ENCODE measurements at places on chromosomes 7 and 10.

GRCh38 chr7:146002431-146003078 is 114.0 kb upstream of the CNTNAP2 start:
- no peak for DNase-seq

DNA sequence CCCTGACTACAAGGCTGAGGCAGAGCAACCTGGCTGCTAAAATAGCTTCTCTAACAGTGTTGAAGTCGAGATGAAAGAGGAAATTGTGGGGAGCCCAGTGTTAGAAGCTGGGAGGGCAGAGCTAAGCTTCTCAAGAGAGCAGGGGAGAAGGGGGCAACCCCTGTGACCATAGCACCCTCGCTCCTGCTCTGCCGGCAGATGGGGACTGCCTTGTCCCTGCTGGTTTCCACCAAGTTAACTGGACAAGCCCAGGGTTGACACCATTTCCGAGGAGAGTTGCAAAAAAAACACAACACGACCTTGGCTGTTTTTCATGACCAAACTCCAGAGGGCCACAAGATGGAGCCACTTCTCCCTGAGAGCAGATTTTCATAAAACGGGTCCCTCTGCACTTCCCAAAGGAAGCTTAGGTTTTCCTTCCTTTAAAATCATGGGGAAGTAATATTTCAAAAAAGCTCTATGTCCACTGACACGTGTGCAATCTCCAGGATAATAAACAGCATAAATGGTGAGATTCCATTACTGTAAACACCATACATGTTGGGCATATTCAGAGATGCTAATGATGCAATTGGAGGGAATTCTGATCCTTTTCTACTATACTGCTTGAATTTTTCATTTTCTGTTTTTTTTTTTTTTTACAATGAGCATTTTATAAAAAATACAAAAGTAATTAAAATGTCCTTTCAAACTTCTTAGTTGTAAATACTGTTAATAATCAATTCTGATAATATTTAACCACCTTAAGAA is 140.4 kb downstream of the PIP4K2A start:
- DNase-seq, result peak; percentile 14

- DNase-seq, result peak; percentile 89
These were observed 47.7 kb upstream of the FGL2 start for GRCh38 chr7:77247206-77247850.

DNA sequence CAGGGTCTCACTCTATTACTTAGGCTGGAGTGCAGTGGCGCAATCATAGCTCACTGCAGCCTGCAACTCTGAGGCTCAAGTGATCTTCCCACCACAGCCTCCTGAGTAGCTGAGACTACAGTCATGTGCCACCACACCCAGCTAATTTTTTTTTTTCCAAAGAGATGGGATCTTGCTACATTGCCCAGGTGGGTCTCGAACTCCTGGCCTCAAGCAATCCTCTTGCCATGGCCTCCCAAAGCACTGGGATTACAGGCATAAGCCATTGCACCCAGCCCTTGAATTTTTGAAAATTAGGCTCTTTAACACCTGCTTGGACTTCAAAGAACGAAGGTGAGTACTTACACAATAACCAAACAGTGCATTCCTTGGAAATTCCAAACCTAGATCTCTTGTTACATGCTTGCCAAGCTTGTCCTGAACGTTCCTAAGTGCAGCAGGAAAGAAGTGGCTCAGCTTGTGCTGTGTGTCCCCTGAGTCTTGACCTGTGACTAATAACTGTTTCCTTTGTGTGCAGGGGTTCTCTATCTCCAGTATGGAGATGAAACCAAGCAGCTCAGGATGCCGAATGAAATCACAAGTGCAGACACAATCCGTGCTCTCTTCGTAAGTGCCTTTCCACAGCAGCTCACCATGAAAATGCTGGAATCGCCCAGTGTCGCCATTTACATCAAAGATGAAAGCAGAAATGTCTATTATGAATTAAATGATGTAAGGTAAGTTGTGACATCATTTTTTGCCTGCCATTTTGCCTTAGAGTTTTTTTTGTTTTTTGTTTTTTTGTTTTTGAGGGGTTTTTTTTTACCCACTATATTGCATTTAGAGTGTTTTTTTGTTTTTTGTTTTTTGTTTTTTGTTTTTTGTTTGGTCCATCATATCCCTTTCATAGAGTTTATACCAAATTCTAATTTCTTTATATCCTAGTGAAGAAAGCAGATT is 223.8 kb downstream of the KIAA1217 start:
- DNase-seq, result no peak

GRCh38 chr7:147012666-147013065 is 896.1 kb downstream of the CNTNAP2 start:
- DNase-seq, result no peak

- DNase-seq, result no peak
These were observed 7.8 kb downstream of the RPS24 start for GRCh38 chr10:78041170-78042057.

DNA sequence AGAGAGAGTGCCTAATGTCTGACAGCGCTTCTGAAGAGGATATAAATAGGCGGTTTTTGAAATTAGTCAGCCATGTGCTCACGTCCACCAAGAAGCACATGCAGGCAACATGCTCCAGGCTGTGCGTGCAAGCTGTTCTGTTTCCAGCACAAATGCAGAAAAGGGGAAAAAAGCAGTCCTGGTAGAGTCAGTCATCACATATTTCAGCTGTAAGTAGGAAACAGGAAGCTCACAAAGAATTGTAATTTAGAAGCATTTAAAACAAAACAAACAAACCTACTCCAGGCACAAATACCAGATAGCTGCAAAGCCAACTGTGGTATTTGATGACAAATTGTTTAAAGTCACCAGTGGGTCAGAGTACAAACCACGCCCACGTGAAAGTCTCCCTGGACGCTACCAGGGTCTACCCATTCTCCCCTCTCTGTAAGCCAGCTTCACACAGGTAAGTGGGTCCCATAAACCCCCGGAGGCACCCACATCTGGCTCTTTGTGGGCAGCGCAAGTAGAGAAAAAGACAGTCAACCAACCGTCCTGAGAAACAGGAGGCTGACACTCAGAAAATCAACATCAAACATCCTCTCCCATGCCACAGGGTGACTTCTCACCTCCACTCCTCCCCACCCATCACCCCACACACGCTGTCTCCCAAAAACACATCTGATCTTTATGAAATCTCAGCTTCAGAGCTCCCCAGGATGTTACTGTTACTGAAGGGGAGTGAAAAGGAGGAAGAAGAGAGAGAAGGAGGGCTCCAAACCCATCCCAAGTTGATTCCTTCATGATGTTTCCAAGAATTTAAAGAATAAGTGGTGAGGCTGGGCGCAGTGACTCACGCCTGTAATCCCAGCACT is 186.4 kb downstream of the FAM107B start:
- peak; percentile 68 for DNase-seq

GRCh38 chr10:15632456-15633091 is 87.1 kb downstream of the ITGA8 start:
- no peak for DNase-seq

- no peak for DNase-seq
These were observed 250.7 kb upstream of the MYO3A start for GRCh38 chr10:25683344-25683743.

- no peak for DNase-seq
These were observed 38.8 kb upstream of the SEPTIN7 start for GRCh38 chr7:35761871-35762677.

- no peak for DNase-seq
These were observed 606.4 kb downstream of the SORCS1 start for GRCh38 chr10:106557951-106558733.

- DNase-seq, result no peak
These were observed 57.8 kb downstream of the PALD1 start for GRCh38 chr10:70536196-70536861.

DNA sequence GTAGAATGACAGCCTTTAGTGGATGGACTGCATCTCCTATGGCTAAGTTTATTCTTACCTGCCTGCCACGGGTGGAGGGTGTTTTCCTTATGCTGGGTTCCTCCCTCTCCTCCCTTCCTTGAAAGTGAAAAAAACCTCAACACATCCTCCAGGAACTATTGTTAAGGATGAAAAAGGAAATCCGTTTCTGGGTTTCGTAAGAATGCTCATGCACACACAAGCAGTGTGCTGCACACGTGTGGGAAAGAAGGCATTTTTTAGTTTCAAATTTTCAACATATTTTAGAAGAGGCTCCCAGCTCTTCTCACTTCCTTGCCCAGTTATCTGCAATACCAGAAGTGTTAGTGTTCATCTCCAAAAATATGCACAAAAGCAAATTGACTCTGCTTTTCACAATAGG is 90.6 kb downstream of the FAM171A1 start:
- no peak for DNase-seq

- DNase-seq, result no peak
These were observed 52.3 kb downstream of the HECW1 start for GRCh38 chr7:43164757-43165156.

DNA sequence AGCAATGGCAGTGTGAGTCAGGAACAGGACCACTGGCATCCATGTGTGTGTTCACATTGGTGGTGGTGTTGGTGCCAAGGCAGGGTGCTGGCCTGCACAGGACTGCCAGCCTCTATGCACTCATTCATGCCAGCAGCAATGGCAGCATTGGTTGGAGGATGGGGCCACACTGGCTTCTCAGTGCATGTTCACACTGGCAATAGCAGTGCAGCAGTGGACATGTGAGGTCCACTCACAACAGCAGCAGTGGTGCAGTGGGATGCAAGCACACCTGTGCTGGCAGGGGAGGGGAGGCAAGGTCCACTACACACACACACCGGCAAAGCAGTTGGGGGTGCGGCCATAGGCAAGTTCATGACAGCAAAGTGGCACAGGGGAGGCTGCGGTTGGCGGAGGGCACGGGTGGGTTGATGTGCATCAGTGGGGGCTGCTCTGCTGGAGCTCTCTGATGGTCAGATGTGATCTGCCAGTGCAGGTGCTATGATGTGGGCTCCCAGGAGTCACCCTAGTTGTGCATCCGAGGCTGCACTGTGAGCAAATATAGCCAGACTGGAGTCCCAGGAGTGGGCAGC is 57.8 kb upstream of the TNKS2 start:
- DNase-seq, result no peak

- no peak for DNase-seq
These were observed 37.1 kb upstream of the GNAT3 start for GRCh38 chr7:80548840-80549530.

GRCh38 chr10:117830205-117830604 is 216.5 kb downstream of the RAB11FIP2 start:
- no peak for DNase-seq

GRCh38 chr10:71737001-71737833 is 17.6 kb upstream of the C10orf105 start:
- DNase-seq, result no peak

DNA sequence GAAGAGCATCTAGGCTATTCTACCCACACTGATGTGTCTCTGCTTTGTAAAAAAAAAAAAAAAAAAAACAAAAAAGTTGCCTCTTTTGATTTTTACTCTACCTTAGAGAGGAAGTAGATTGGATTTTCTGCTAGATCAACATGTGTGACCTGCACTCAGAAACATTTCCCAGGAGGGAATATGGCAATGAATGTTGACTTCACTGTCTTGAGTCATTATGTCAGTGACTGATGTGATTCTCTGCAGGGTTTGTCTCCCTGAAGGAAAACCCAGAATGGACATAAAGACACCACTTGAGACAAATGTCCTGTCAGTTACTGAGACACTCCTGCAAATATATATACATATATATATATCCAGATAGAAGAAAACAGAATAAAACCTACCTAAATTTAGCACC is 370.3 kb downstream of the BMPER start:
- DNase-seq, result no peak

- DNase-seq, result no peak
These were observed 62.8 kb upstream of the CUX1 start for GRCh38 chr7:101754424-101755159.

DNA sequence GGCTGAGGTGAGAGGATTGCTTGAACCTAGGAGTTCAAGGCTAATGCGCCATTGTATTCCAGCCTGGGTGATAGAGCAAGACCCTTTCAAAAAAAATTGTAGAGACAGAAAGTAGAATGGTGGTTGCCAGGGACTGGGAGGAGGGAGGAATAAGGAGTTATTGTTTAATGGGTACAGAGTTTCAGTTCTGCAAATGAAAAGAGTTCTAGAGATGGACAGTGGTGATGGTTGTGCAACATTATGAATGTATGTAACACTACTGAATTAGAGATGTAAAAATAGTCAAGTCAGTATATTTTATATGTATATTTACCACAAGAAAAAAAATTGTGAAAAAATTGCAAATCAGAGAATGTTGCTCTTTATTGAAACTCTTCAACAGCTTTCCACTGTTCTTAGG is 266.5 kb upstream of the NPY start:
- no peak for DNase-seq

DNA sequence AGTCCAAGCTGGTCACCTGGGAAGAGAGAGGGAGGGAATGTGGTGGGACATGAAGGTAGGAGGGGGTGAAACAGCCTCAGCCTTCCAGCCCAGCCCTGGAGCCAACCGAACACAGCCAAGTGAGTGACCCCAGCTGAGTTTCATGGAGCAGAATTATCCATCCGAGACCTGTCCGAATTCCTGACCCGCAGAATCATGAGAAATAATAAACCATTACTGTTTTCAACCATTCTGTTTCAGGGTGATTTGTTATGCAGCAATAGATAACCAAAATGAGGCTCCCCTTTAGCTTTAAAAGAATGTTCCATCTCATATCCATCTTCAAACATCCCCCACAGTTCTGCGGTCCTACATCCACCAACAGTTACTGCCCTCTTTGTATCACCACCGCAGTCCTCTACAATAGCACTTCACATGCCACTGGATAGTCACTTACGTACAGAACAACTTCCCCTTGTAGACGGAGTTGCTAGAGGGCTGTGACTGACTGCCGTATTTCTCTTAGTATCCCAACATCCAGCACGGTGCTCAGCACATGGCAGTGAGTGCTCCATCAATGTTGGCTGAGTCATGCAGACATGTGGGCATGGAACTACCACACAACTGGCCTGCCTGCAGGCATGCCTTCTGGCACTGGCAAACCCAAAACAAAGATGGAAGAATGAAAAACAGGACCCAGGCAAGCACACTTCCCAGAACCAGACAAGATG is 18.5 kb downstream of the KIAA1549 start:
- no peak for DNase-seq

DNA sequence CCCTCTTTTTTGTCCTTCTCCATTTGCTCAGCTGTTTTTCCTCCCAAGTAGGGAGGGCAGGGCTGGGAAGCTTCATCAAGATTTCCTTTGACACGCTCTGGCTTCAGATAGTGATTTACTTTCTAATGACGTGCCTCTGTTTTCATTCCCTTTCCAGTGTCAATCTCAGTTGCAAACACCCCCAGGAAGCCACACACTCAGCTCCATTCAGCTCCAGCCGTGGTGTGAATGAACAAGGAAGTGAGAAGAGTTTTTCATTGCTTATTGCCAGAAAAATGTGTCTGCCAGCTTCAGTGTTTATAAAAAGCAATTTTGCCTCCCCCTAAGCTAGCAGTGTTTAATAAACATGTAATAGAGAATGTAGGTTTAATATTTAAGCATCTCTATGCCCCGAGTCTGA is 108.7 kb upstream of the DPP6 start:
- DNase-seq, result no peak

Measured in activated T-cell treated with anti-CD3 and anti-CD28 coated beads, Interleukin-2, amount 50 U/mL, for 72 hours (primary cell).